Activated CD4-positive, alpha-beta T cell treated with anti-CD3 and anti-CD28 coated beads, Interleukin-2, amount 50 U/mL, for 1 hour (primary cell): ENCODE measurements at places on chromosomes 1 and 21.

DNA sequence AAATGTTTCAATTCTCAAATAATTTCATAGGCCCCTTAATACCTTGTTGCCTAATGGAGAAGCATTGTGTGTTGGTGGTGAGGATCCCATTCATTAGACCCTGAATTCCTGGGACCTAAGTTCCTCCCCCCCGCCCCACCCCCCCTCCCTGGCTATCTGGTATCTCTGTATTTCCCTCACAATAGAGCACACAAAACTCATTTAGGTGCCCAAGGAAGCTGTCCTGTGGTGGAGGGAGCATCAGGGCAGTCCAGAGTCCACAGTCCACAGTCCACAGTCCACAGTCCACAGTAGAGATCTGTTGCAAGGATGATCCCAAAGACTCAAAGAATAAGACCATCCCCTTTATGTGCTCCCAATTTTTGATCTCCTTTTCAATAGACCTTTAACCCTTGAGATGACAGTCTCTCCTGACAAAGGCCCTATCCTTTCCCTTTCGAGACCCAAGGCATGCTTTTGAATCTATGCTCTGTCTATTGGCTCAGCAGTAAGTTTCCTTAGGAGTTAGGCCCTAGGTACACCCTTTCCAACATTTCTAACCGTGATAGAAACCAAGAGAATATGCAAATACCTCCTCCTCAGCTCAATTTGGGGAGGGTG is 123.9 kb downstream of the ZBTB18 start:
- no peak for DNase-seq

DNA sequence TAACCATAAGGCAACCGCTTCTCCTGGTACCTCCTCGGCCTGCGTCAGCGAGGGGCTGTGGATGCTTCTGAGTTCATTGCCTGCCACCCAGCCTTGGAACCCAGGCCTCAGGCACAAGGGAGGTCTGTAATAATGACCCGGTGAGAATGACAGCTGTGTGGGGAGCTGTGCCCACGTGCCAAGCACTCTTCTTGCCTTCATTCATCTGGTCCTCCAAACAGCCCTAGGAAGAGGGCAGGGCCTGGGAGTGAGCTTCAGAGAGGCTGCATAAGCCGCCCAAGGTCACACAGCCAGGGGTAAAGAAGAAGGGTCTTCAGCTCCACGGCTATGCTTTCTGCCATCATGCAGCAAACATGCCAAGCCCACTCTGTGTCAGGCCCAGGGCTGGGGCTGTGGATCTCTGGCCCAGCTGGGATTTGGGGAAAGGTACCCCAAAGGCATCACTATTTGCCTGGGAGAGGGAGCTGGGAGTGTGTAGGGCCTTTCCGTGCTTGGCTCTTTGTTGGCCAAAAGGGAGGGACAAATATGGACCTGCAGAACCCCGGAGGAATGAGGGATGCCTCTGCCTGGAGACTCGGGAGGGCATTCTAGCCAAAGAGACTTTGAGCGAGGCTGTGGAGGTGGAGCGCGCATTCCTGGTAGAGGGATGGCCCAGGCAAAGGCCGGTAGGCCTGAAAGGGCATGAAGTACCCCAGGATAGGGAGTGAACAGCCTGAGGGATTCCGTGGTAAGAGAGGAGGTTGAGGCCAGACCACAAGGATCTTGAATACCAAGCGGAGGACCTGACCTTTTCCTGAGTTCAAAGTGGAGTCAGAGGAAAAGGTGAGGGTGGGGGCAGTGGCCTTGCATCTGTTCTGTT is 10.1 kb upstream of the EDN2 start:
- no peak for DNase-seq

DNA sequence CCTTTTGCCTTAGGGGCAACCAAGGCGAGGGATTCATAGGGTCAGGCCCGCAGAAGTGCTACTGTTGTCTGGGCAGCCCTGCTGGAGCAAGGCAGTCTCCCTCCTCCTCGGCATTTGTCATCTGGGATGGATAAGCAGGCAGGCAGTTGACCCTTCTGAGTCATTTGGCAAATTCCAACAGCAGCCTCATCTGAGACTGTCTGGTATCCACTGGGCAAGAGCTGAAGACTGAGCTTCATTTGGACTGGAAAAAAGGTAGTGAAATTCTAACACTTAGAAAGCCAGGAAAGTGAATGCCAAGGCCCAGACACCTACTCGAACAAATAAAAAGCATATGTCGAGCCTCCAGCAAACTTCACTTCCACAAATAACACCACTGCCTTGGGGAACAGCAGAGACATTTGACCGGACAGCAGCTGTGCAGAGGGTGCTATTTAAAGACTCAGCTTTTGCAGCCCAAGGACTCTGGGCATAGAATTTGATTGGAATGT is 4.0 kb upstream of the ZBTB40 start:
- no peak for DNase-seq

DNA sequence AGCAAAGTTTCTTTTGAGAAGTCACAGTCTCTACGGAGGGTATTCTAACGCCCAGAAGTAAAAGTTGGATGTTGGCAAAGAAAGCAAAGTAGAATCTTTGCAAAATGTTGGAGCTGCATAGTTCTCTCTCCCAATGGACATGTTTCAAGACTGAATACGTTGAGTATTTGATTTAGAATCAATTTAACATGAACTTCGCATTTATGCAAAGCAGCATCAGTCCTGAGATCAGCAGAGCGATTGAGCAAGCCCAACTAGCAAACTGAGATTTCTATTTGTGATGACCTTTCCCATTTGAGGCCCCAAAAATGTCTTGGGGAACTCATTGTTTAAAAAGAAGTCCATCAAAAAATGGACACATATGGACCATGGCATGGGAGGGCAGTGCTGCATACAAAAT is 8.0 kb downstream of the RUNX1 start:
- no peak for DNase-seq

DNA sequence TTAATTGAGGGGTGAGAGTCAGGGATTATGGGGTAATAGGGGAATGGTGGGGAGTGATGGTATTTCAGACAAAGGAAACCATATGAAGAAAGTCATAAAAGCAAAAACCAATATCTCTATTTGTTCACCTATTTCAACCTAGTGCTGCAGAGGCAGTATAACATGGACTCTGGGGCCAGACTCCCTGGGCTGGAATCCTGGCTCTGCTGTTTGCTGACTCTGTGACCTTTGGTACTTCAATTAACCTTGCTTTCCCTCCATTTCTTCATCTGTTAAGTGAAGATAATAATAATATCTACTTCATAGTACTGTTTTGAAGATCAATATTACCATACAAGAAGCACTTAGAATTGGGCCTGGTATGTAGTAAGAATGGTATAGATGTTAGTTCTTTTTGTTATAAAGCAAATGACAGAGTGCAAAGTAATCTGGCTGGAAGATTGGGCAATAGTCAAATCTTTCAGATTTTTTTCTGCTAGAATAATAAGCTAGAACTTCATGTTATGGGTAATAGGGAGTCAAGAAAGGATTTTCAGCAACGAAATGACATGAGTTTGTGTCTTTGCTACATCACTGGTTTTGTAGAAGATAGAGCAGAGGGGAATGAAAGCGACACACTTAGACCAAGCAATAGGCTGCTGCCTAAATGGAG is 9.0 kb downstream of the EPHX4 start:
- DNase-seq, result no peak

DNA sequence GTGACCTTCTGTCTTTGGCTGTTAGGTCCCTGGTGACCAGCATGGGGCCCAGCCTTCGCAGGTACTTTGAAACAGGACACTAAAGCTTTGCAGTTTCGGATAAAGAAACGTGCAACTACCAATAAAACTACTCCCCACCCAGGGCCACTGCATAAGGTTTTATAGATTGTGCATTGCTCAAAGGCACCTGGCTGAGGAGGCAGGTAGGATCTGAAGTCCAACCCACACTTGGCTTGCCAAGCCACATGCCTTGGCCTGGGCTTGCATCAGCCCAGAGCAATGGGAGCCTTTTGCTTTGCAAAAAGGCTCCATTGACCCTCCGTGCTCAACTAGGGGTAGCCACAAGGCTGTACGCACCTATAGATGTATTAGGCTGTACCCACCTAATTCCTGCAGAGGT is 84.4 kb upstream of the SYT6 start:
- DNase-seq, result no peak

GRCh38 chr1:171563675-171564074 is 58.4 kb upstream of the MYOCOS start:
- DNase-seq, result no peak

- DNase-seq, result no peak
Observed at GRCh38 chr1:235838021-235838420, 28.7 kb downstream of the LYST start.

- DNase-seq, result no peak
Observed at GRCh38 chr21:15480160-15480559, 249.6 kb upstream of the USP25 start.

DNA sequence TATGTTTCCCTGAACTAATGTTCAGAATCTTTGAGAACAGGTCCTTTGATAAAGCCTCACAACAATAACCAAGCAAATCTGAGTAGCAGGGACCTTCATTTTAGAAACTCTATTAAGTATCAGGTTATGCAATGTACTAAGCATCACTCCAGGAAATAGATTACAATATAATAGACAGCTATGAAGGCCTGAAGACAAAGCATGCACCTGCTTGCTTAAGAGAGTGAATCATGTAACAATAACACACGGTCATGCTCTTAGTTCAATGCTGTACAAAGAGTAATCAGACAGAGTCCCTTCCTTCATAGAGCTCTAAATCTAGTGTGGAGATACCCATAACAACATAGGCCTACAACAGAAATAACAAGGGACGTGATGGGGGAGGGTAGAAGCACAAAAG is 8.1 kb upstream of the CMPK1 start:
- DNase-seq, result no peak

GRCh38 chr1:169103480-169103893 is 3.0 kb upstream of the ATP1B1 start:
- DNase-seq, result no peak

- DNase-seq, result no peak
Observed at GRCh38 chr1:60765204-60765603, 317.2 kb upstream of the NFIA start.

GRCh38 chr21:37700641-37701202 is 215.5 kb downstream of the KCNJ6 start:
- DNase-seq, result no peak

- DNase-seq, result no peak
Observed at GRCh38 chr1:12556957-12557935, 60.8 kb downstream of the DHRS3 start.

DNA sequence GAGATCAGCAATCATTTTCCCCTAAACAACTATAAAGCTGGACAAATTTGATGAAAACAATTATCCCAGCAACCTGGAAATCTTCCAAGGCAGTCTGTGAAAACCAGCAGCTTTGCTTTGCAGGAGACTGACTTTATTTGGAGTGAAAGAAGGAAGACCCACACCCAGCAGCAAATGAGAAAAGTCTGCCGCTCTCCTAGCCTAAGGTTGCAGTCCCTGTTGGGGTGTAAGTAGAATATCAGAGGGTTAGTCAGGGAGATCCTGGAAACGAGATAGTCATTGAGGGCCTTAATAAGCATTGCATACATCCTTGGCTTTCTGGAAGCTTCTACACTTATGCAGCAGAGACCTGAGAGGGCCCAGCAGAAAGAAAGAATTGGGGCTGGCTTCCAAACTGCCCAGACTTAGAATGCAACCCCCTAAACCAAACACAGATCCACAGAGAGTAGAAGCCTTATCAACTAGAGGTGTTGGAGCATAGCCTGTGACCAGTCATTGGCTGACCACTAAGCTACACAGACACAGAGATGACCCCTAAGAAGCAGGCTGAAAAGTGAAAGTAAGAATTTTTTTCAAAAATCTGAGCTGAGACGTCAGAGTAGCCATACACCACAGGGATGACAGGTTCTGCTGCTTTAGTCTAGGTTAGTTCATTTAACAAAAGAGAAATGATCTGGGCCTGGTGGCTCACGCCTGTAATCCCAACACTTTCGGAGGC is 98.3 kb downstream of the LYPLAL1 start:
- DNase-seq, result no peak

DNA sequence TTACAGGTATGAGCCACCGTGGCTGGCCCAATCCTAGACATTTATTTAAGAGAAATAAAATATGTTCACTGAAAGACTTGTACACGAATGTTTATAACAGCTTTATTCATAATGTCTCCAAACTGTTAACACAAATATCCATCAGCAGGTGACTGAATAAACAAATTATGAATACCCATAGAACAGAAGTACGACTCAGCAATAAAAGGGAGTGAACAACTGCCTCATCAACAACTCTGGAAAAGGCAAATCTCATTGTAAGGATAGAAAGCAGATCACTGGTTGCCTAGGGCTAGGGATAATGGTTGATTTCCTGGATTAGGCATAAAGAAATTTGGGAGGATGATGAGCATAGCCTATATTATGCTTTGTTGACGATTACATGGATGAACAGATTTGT is 41.7 kb downstream of the GABPA start:
- DNase-seq, result no peak

- no peak for DNase-seq
Observed at GRCh38 chr1:153661111-153661708, 2.7 kb downstream of the SNAPIN start.

GRCh38 chr1:242243472-242243871 is 244.6 kb upstream of the MAP1LC3C start:
- no peak for DNase-seq

GRCh38 chr1:6448749-6449631 is 17.0 kb downstream of the TNFRSF25 start:
- no peak for DNase-seq

DNA sequence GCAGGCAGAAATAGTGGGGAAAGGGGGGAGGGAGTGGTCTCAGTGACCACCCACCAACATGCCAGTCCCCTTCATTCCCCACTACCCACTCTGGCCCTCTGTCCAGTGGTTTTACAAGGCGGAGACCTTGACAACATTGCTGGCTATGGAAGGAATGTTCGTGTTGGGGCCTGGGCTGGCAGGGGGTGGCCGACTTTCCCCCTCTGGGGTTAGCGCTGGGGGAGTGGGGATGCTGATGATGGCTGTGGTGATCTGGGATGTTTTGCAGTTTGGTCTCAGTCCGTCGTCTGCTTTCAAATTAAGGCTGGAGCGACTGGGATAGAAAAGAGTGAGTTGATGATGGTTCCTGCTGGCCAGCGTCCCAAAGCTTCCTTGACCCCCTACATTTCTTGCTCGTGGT is 20.3 kb downstream of the DDX20 start:
- no peak for DNase-seq

GRCh38 chr1:6302568-6302967 is 41.7 kb upstream of the GPR153 start:
- no peak for DNase-seq

- no peak for DNase-seq
Observed at GRCh38 chr1:10916991-10917390, 95.5 kb upstream of the TARDBP start.

DNA sequence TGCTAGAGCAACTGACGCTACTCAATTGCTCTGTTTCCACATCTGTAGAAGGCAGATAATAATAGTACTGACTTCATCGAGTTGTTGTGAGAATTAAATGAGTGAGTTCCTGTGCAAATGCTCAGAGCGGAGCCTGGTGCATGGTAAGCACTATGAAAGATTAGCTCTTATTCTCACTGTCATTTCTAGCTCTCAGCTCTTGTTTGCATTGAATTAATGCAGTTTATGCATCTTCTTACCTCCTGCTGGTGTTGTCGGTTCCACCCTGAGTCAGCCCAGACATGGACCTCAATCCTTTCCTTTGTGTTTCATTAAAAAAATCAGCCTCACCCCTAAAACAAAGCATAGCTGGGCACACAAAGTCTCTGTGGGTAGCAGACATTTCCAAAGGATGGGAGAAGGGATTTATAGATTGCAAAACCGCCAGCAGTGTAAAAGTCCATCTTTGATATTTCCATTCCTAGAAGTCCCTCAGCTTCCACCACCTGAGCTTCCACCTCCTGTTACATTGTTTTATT is 254.4 kb upstream of the CSF3R start:
- DNase-seq, result no peak
